ENCODE measurements at places on chromosomes 16 and 17.

DNA sequence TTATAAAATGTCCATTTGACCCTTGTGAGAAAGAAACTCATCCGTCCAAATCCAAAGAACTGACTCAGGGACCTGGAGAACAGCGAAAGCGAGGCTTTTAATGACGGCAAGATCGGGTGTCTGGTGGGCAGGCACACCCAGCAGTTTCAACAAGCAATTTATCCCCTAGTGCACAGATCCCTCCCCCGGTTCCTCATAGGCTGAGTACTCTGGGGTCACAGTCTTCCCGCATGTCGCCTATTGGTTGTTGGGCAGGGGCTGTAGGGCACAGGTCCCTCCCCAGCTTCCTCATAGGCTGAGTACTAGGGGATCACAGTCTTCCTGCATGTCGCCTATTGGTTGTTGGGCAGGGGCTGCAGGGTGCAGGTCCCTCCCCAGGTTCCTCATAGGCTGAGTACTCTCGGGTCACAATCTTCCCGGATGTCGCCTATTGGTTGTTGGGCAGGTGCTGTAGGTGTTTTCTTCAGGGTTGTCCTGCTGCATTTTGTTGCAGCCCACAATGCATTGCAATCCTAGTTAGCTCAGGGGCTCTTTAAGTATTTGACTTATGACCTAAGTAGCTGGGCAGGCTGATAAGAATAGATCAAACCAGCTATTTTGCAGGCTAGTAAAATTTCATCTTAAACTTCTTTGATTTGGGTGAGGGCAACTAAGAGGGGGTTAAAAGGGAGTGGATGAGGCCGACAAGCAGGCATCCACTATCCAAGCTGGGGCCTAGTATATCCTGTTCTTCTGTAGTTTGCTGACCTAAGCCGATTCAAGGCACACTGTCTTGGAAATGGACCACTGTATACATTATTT is 3.6 kb upstream of the UTS2R start:
- DNase-seq: no peak

DNA sequence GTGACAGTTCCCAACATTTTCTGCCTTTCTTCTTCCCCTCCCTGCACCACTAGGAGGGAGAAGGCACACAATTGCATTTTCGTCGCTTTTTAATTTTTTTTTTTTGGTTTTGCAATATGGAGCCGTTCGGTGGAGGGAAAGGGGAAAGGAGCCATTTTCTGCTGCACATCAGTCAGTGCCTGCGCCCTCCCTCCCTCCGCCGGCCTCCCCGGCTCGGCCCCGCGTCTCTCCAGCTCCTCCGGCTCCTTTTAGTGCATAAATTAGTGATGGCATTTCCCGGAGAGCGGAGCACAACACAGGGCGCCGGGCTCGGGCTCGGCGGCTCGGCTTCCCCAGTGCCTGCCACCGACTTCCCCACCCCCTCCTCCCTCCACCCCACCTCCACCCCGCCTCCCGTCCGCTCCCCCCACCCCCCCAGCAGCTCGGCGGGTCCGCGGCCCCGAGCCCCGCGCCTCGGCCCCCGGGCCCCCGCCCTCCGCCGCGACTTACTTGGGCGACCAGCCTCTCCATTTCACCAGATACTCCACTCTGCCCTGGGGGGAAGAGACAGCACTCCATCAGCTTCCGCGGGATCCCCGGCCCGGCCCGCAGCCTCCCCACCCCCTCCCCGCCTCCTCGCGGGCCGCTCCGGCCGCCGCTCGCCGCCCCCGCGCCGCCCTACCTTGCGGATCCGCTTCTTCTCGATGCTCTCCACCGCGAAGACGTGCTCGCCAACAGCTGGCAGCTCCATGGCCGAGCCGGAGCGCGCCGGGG is 542 bp downstream of the CBX4 start:
- peak; percentile 62 for DNase-seq

DNA sequence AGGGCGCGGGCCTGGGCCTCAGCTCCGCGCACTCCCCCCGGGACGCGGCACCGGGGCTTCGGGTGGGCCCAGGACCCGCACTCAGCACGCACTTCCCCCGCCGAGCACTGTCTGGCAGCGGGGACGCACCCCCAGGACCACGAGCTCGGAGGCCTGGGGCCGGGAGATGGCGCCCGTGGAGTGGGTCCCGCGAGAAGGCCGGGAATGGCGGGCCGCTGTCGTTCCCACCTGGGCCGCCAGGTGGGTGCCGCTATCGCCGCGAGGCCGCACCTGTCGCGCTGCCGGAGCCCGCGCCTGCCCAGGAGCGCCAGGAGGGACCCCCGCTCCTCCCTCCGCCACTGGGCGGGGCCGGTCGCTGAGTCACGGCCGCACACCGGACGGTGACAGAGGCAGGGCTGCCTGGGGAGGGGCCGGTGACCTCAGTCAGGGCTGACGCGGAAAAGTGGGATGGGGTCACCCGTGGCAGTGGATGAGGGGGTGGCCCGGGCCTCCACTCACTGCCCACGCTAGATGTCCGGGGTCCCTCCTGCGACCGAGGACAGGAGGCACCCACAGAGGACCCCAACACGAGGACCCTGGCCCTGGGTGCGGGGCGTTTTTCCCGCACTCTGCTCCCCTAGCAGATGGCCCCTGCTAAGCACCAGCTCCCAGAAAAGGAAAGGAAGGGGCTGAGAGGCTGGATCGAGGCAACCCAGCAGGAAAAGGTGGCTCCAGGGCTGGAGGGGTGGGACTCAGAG is 6.9 kb upstream of the ACTG1 start:
- no peak for DNase-seq

DNA sequence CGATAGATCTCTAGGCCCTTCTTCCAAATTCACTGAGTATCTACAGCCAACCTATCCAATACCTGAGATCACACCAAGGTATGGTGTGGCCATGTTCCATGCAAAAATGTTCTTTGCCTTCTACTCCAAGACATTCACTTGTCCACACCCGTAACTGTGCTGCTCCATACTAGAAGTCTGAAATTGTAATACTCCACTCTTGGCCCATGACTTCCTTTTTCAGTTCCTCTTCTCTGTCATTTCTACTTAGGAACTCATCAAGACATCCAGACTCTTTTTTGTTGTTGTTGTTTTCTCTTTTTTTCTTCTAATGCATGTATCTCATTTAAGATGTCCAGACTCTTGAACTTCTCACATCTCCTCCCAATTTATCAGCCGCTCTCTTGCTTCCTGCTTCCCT is 42.5 kb upstream of the KSR1 start:
- DNase-seq: no peak

DNA sequence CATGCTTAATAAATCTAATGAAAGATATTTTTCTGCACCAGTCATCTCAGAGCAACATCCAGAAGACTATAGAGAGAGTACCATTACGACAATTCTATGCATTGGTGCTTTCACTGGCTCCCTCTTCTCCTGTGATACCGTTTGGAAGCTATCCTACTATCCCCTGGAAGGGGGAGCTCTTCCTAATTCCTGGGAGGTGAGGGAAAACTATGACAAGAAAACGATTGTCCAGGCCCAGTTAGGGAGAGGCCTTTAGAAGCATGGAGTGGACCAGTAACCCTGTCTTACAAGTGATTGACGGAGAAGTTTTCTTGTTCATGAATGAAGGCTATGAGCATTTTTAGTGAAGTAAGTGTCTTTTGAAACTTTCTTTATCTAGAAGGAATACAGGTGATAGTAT is 150.2 kb downstream of the TANC2 start:
- no peak for DNase-seq

DNA sequence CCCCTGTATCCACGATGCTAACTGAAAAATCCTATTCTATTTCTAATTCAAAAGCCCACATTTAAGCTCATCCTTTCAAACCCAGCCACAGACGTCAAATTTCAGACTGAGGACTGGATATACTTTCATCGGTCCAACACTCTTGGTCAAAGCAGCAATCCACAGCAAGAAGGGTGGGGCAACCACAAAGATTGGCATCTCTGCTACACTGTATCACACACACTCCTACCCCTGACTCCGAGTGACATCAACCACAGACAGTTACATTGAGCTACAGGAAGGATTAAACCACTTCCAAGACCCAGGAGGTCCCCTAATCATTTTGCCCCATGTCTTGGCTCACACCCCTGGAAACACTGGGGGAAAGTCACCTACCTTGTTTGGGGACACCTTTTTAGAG is 61.3 kb downstream of the GRIN2A start:
- no peak for DNase-seq

DNA sequence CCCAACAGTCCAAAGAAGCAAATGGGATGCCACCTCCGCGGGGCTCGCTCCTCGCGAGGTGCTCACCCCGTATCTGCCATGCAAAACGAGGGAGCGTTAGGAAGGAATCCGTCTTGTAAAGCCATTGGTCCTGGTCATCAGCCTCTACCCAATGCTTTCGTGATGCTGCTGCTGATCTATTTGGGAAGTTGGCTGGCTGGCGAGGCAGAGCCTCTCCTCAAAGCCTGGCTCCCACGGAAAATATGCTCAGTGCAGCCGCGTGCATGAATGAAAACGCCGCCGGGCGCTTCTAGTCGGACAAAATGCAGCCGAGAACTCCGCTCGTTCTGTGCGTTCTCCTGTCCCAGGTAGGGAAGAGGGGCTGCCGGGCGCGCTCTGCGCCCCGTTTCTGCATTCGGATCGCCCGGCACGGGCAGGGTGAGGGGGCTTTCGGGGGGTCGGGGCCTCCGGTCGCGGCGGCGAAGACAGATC is at the start of gene CDH13:
CDH13 (plus strand) TSS at position 179 of the 471 bp plus-strand sequence.
- DNase-seq: peak; percentile 31

DNA sequence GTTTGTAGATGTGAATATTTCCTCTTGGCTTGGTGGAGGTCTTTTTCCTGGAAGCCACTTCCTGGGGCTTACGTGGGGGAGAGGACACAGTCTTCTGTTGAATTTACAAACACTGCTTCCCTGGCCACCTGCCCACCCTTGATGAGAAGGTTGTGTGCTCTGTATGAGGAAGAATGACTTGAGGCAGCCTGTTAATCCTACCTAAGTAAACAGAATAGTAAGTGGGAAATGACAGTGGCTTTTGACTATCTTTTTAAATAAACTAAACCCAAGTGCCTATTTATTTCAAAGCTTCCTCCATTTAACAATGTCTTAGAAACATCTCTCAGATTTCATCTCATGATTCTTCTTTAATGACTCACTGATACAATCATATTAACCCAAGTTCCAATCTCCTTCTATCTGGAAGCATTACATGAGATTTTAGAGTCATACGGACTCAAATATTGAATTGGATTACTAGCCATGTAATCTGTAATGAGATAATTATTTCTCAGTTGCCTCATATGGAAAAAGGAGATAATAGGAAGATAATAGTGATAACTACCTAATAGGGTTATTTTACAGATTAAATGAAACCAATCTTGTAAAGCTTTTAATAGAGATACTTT is 96.6 kb upstream of the SMIM36 start:
- DNase-seq: no peak
